Left ventricle myocardium inferior (tissue), 1 donor: ENCODE measurements at places on chromosomes 5 and 9.

DNA sequence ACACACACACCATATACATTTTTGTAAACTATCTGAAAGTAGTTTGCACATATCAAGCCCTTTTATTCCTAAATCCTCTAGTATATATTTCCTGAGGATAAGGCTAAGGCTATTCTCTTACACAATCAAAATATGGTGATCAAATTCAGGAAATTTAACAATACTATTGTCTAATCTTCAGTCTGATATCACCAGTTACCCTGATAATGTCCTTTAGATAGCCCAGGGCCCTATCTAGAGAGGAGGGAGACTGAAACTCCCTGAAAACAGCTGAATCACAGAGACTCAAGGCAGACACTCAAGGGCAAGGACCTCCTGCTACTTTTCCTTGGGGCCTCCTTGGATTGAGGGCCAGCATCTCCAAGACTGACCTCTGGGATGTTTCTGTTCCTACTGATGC lies 30.4 kb downstream of the PTTG1 start:
- no peak for DNase-seq

DNA sequence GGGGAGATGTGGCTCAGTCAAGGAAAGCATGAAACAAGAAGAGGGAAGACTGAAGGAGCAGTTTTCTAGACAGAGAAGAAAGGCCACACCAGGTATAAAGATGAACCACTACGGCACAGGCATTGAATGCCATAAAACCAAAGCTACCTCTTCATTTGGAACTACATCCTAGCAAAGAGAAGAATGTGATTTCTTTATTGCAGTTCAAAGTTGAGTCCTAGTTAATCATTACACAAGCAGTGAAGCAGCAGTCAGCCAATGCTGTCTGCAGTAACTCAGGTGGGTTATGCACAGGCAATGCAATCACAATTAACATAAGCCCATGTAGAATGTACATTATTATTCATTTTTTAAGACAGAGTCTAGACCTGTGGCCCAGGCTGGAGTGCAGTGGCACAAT lies 21.7 kb upstream of the PCAT7 start:
- DNase-seq = no peak

GRCh38 chr5:173423452-173424117 lies 95.4 kb upstream of the STC2 start:
- DNase-seq = no peak

DNA sequence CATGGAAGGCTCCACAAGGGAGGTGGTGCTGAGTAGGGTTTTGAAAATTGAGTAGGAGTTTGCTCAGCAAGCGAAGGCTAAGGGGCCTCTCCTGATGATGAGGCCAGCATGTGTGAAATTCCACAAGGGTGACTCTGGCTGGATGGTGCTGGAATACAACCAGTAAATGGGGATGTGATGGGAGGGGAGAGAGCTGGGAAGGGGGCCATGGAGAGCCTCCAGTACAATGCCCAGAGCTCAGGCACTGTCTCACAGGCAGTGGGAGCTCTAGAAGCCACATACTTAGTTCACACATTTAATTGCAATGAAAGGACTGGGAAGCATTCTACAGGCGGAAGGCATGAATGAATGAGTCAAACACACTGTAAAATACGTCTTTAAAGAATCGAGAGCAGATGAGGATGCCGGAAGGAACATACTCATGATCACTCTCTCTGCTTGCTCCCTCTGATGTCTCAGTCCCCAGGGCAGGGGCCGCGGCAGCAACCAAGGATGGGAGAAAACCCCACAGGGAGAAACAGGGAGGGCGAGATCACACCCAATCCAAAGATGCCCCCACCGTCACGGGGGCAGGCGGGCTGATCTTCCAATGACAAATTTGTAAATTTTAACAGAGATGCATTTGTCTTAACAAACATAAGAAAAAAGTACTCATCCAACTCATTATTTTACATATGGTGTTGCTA lies 261.0 kb downstream of the NSG2 start:
- no peak for DNase-seq

- no peak for DNase-seq
These were observed 511.7 kb upstream of the KLF4 start for GRCh38 chr9:108001237-108001636.

DNA sequence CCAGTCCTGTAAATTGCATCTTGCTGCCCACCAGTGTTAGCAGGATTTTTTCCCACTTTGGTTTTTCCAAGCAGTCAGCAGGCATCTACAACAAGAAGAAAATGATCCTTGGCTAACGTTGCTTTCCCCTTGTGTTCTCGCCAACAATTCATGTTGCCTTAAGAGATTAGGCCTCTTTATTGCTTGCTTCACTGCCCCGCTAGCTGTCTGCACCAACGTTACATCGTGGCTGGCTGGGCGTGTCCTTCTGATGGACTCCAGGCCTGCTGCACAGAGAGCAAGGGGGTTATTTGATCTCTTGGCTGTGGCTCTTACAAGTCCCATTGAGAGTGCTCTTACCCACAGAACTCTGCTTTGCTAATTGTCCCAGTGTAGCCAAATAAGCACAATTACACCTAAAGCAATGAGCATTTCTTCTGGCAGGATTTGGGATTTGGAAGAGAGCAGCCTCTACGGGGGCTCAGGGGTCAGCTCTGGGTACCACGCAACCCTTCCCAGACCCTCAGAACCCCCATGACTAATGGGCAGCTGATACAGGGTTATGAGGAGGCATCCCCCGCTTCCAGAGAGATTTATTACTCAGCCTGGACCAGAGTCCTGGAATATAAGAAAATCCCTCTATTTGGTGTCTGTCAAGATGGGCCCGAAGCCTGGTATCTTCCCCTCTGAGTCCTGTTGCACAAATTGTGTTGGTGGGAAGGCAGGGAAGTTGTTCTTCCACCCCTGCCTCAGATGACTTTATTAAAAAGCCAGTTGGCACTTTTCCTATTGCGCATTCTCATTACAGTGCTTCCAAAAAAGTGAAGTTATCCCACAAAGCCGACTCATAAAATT lies 17.6 kb downstream of the DCANP1 start:
- peak; percentile 72 for DNase-seq

DNA sequence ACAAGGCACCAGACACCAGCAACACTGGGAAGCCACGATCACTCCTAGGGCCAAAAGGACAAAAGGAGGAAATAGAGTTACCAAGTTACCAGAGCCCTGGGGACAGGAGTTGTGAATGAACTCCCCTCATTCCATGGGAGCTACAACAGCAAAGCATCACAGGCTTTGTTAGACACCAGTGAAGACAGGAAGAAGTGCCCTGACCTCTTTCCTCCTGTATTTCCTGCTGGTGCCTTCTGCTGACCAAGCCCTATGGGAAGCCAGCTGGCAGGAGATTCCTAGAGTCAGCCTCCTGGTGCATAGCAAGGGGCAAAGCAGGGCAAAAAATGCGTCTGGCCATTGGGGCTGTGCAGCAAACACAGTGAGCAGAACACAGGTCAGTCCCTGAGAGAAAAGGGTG lies 374.7 kb downstream of the ZSWIM6 start:
- no peak for DNase-seq

DNA sequence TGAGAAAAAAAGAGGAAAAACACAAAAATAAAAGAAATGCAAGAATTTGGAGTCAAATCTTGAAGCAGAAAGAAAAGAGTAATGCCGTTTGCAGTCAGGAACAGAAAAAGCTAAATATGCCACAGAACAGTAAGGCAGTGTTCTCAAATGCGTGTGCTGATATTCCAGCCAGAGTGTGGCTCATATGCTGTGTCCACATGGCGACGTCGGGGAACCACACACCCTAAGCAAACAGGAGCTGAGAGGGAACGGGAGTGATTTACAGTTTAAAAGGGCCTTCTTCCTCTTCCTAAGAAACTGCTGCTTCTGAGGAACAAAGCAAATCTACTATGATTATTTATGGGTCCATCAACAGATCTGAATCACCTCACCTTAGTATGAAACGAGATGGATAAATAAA lies 42.7 kb downstream of the DDX31 start:
- no peak for DNase-seq

- DNase-seq = no peak
These were observed 598 bp upstream of the TMED7 start for GRCh38 chr5:115626445-115626823.

- DNase-seq = no peak
These were observed 50.2 kb downstream of the FXN start for GRCh38 chr9:69085569-69086283.
